ENCODE measurements at places on chromosomes 5 and 9.
A peak's percentile ranks its signal among the peaks of the same experiment; 100 is the strongest.

DNA sequence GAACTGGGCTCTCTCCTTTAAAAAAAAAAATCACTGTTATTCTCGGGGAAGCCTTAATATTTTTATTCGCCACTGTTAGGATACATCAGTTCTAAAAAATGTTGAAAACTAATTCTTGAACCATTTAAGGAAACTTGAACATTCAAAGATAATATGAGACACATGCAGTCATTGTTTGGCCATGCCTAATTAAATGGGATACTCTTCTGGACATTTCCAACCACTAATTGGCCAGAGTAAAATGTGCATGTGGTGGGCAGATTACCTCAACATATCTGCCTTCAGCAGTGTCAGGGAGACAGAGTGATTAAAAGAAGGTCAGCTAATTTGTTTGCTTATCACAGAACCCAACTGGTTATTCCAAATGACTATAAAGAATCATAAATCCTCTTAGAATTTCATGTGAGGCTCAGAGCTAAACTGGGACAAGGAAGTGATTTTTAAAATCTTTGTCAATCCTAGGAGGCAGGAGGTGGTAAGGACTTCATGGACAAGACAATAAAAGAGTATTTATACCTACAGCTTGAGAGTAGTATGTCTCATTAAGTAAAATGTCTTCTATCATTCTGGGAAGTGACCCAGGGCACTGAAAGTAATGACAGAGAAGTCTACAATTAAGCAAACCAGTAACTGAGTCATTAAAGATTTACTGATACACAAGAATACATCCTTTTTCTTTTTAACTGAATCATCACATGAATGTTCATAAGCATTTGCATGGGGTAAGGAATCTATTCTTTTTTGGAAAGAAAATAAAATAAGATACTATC, 242.9 kb upstream of the TRPM3 start:
- DNase-seq, result no peak

DNA sequence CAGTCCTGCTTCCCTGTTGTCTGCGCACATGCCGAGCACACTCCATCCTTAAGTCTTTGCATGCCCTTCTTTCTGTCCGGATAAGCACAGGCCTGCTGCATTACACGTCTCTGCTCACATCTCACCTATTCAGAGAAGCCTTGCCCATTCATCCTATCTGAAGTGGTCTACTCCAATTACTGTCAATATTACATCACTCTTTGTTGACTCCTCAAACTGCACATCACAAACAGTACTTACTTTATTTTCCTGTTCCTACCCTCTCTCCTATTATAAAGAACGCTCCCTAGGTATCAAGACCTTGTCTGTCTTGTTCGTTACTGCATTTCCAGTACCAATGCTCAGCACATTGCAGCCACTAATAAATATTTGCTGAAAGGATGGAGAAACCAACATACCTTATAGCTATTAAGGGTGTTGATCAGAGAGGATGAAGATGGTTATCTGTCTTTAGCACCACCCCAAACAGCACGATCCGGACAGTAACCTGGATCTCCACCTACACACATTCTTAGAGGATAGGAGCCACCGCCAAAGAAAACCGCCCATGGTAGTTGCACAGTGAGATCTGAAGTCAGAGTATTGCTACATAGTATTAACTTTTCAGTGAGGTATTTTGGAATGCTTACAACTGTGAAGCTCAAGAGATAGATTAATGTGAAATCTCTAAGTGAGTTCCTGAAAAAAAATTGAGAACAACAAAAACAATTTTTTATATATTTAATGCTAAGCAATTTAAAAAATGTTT, 1.6 kb upstream of the PRRC1 start:
- DNase-seq, result no peak

DNA sequence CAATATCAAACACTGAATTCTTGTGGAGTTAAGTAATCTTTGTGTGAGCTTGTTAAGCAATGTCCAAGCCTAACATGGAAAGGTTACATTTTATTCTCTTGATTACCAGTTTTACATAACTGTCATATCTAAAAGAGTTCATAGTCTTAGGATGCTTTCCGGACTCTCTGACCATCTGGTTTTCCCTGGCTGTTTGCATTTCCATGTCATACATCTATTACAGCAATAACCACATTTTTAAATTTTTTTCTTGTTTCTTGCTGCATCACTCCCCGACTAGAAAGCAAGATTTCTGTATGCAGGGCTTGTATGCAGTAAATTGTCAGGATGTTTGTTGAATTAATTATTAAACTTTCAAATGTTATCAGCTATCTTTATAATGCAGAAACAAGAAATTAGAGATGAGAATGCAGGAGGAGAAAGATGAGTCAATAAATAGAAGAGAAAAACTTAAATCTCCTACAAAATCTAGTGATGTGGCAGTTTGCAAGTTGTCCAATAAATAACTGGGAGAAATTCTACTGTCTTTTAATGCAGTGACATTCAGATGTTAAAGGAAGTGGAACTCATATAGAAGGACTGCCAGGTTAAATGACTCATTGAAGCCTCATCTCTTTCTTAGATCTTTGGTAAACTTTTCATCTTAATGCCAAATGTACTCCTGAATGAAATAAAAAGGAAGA, 179.6 kb upstream of the SGCD start:
- peak; percentile 51 for DNase-seq

DNA sequence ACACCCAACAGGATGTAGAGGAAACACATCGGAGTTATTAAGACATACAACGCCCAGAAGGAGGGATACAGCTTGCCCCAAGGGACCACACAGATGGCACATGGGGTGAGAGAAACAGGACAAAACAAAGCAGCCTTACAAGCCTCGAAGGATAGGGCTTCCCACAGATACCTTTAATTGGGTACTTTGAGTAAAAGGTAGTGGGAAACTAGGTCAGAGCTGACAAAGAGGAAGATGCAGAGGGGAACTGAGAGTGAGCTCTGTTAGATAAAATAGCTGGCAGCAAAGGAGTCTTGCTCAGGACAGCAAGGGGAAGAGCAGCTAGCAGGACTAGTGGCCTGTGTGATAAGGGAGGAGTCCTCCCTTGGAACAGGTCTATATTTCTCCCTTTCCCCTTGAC, 48.2 kb downstream of the OTP start:
- DNase-seq, result no peak

DNA sequence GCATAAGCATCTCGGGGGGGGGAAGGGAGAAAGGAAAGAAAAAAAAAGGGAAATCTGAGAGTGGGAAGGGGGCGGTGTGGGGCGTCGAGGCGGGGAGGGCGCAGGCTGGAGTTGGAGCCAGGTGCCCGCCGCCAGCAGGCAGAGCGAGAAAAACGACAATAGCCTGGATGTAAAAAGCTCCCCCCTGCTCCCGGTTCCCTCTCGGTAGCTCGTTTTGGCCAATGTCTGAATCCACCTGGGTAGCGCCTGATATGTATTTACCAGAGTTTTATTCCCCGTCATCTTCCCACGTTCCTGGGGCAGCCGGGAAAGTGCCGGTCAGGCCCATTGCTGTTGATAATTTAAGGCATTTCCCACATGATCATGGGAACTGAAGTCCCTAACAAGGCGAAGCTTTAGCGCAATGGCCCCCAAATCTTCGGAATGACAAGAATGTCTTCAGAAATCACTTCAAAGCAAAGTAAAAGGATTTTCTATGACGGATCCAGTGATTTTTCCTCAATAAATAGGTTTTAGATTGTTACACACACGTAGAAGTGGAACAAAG, 3.0 kb upstream of the OTP start:
- no peak for DNase-seq

GRCh38 chr5:105413406-105413990, 1850.9 kb upstream of the NUDT12 start:
- DNase-seq, result no peak

GRCh38 chr5:125450771-125451170, 704.3 kb upstream of the ZNF608 start:
- DNase-seq, result no peak

GRCh38 chr5:27315363-27316270, 277.2 kb upstream of the CDH9 start:
- DNase-seq, result peak; percentile 64

DNA sequence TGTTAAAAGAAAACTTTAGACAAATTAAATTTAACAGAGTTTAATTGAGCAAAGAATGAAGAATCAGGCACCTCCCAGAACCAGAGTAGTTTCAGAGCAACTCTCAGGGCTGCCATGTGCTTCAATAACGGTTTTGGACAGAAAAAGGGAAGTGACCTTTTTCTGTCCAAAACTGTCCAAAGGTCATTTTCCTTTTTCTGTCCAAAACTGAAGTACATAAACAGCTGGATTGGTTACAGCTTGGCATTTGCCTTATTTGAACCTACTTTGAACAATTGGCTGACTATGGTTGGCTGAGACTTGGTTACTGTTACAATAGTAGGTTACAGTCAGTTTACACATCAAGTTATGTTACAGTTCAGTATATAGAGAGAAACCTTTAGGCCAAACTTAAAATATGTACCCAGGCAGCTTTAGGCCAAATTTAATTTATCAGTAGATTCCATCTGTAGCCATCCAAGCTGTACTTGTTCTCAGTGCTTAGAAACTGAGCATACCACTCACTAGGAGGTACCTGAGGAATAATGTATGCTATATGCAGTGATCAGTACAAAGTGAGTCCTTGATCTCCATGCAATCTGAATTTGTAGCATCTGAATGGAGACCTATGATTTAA, 44.0 kb downstream of the C9orf85 start:
- DNase-seq, result no peak

GRCh38 chr5:133398646-133399101, 213.7 kb downstream of the FSTL4 start:
- DNase-seq, result no peak

GRCh38 chr5:10702040-10702629, 58.9 kb downstream of the DAP start:
- DNase-seq, result no peak

DNA sequence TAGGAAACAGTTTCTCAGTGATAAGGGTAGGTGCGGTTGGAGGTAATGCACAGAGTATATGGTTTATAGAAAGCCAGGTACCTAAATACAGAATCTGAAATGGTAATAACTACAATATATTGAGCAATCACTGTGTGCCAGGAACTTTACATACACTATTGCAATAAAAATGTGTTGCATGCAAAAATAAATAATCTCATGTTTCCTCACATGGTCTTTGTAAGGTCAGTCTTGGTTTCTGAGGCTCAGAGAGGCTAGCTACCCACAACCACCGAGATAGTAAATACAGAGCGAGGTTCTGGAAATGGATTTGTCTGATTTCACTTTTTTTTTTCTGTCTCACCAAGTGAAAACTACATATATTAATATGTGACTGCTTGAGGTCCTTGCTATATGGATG, 128.9 kb downstream of the CAMK4 start:
- DNase-seq, result no peak

- DNase-seq, result no peak
Observed at GRCh38 chr5:139232147-139232724, 34.1 kb upstream of the SIL1 start.

- no peak for DNase-seq
Observed at GRCh38 chr5:140133514-140134167, 7.9 kb downstream of the IGIP start.

GRCh38 chr5:83377131-83377865, 94.2 kb upstream of the VCAN start:
- DNase-seq, result no peak

DNA sequence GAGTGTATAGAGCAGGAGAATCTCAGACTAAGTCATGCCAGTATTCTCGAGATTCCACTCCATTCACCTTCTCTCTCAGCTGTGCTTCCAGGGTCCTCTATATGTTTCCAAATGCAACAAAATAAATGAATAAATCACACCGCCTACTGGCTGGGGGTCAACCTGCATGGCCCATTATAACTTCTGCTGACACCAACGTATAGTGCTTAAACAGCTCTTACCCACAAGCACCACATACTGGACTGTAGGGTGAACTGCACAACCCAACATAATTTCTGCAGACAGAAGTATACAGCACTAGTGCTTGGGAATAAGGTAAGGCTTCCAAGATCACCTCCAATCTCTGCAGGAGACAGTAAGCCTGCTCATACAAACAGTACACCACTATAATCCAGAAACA, 33.1 kb upstream of the HTR4 start:
- DNase-seq, result peak; percentile 35

DNA sequence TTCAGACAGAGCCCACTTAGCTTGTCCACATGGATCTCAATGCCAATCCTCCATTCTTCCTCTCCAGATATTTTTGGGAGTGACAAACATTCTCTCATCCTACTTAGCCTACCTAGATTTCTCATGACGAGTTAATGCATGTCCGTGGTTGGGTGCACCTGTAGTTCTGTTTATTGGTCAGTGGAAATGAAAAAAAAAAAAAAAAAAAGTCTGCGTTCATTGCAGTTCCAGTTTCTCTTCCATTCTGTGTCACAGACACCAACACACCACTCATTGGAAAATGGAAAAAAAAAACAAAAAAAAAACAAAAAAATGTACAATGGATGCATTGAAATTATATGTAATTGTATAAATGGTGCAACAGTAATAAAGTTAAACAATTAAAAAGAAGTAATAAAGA, 59.0 kb downstream of the BASP1 start:
- DNase-seq, result no peak

- DNase-seq, result no peak
Observed at GRCh38 chr5:14123974-14124482, 19.1 kb upstream of the TRIO start.

- no peak for DNase-seq
Observed at GRCh38 chr5:132673488-132673887, 301 bp upstream of the IL4 start.

DNA sequence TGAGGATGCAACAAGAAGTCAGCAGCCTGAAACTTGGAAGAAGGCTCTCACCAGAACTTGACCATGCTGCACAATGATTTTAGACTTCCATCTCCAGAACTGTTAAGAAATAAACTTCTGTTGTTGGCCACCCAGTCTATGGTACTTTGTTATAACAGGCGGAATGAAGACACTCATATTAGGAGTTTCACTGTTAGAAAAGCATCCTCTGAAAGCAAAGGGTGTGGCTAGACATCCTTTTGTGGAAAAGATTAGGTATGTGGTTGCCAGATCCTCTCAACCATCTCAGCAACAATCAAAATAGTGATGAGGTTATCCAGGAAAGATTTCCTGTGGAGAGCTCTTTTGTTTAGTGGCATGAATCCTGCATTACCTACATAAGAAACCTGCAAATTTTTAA, 20.7 kb downstream of the ITGA2 start:
- no peak for DNase-seq

DNA sequence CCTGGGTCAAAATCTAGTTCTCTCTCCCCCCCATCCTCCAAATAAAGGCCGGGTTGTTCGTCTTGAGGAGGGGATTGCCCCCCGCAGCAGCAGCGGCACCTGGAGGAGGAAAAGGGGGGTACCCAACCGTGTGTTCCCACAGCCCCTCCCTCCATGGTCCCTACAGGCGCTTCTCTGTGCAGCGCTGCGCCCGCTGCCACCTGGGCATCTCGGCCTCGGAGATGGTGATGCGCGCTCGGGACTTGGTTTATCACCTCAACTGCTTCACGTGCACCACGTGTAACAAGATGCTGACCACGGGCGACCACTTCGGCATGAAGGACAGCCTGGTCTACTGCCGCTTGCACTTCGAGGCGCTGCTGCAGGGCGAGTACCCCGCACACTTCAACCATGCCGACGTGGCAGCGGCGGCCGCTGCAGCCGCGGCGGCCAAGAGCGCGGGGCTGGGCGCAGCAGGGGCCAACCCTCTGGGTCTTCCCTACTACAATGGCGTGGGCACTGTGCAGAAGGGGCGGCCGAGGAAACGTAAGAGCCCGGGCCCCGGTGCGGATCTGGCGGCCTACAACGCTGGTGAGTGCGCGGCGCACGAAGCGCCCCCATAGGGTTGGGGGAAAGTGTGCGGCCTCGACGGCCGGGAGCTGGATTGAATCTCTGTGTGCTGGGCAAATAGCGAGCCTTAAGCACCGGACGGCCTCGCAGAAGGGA, 3.5 kb downstream of the LHX2 start:
- no peak for DNase-seq

- peak; percentile 11 for DNase-seq
Observed at GRCh38 chr9:25350011-25350410, 328.2 kb downstream of the TUSC1 start.
